ENCODE measurements at places on chromosomes 12 and 14.

DNA sequence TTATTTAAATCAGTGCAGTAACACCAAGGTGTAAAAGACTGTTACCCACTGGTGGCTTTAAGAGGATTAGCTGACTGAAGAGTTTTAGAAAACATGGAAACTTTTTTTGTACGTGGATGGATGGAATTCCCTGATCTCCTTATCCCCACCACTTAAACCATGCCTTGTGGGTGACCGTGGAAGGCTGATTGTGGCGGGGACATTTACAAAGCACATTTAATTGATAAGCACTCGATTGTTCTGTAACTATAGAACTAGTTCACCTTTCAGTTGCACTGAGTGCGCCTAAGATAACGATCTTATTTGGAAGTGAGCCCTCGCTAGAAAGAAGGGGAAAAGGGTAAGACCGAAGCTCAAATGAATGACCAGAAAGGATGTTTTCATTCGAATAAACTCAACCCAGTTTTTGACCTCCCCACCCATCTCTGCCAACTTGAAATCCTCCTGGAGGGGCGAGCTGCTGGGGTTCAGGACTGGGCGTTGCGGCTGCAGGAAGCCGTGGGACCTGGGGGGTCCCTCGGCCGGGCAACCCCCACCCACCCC lies 688 bp upstream of the RASSF3 start:
- DNase-seq = peak; percentile 27

DNA sequence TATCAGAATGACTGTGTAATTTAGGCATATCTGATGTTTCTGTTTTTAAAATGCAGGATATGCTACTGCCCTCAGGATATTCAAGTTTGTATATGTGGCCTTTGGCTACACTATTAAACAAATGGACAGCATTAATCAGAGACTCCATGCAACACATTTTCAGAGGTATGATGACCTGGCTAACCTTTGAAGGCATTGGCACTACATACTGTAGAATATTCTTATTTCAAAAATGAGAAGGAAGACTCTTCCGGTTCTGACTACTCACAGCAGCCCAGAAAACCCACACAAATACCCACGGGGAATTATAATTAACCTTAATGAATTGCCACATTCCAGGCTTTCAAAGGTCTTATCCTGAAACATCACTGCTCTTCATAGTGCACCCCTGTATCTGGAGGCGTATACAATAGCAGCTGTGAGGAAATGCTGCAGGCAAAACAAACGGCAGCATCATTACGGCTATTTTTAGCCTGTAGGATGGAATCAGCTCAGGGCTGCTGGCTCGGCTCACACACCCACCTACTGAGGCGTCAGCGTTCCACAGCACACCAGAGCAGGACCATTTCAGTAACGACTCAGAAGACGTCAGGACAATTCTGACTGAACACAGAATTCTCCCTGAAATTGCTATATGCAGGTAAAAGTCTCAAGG lies 648.5 kb downstream of the RPS29 start:
- DNase-seq = peak; percentile 16

GRCh38 chr14:53519137-53519536 lies 366.0 kb upstream of the DDHD1 start:
- no peak for DNase-seq

DNA sequence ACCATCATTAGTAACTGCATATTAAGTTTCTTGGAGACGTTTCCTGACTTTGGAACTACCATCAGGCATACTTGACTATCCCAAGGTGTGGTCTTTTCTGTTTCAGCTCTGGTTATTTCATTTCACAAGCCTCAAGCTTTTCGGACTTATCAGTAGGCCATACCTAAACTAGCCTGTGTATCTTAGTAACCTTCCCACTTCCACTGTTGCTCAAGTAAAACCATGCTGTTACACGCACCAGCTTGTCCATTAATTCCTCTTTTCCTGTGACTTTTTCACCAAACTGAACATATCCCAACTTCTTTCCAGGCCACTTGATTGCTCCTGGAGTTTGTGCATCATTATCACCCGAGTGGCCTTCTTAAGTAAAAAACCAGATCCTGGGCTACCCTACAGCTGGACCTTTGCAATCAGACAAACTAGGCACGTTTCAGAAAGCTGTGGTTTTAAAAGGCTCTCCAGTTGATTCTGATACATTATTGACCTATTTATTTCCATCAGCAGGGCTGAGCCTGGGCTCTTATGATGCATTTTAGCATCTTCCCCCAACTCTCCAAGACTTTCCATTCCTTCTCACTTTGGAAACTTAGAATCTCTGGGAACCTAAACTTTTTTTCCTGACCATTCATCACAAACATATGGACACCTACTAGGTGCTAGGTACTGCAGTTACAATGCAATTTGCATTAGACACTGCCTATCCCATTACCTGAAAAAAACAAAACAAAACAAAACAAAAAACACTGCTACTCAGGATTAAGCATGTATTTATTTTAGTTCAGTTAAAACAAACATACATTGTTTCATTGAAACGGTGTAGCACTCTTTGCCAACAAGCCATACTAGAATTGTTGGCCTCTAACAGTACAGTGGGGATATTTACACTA lies 14.9 kb downstream of the SLC38A2 start:
- peak; percentile 92 for DNase-seq

GRCh38 chr14:57732463-57733285 lies 133.2 kb downstream of the SLC35F4 start:
- DNase-seq = peak; percentile 72

DNA sequence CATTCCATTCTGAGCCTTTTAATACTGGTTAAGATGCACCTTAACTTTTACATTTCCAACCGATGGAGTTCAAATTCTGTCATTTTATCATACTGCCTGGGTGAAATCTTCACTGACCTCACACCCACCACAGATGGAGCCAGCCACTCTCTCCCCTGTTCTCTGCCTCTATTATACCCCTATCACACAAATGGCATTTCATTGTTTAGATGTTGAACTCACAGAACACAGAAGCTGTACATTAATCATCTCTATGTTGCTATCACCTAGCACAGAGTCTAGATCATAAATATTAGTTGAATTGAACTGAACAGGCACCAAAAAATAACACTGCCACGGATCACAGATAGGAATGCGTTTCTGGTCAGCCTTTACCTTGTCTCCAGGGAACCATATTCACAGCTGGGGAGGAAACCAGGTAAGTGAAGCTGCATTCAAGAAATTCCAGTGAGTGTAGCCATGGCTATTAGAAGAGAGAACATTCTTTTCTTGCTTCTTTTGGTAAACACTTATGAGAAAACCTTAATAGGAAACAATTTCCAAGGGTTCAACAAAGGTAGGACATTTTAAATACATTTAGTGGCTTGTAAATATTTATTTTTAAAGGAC lies 194.9 kb upstream of the RMST start:
- DNase-seq = no peak

- DNase-seq = no peak
Observed at GRCh38 chr12:132062481-132062880, 81.6 kb downstream of the DDX51 start.

Measured in fibroblast of pulmonary artery (primary cell).